Activated naive CD4-positive, alpha-beta T cell (primary cell): ENCODE measurements at places on chromosomes 1 and 21.

- no peak for DNase-seq
Observed at GRCh38 chr1:18944810-18945209, 11.7 kb downstream of the IFFO2 start.

GRCh38 chr1:246155923-246156322, 351.2 kb downstream of the SMYD3 start:
- no peak for DNase-seq

- DNase-seq: no peak
Observed at GRCh38 chr1:228752675-228753265, 17.5 kb downstream of the RHOU start.

DNA sequence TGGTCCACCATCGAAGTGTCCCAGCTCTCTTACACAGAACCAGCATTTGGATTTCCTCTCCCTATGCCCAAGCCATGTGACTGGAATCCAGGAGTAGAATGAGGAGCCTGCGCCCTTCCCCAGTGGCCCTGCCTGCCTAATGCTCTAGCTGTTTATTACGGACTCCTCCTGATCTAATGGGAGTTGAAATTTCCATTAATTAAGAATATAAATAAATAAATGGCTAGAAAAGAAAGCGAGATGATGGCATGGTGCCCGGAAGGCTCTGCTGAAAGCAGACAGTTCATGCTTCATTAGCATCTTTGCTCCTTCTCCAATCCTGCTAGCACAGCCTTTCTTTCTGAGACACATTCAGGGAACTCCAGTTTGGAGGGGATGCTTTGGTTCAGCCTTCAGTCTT, 216.2 kb downstream of the SEC16B start:
- no peak for DNase-seq

- DNase-seq: no peak
Observed at GRCh38 chr1:94927405-94928175, 680 bp upstream of the CNN3 start.

DNA sequence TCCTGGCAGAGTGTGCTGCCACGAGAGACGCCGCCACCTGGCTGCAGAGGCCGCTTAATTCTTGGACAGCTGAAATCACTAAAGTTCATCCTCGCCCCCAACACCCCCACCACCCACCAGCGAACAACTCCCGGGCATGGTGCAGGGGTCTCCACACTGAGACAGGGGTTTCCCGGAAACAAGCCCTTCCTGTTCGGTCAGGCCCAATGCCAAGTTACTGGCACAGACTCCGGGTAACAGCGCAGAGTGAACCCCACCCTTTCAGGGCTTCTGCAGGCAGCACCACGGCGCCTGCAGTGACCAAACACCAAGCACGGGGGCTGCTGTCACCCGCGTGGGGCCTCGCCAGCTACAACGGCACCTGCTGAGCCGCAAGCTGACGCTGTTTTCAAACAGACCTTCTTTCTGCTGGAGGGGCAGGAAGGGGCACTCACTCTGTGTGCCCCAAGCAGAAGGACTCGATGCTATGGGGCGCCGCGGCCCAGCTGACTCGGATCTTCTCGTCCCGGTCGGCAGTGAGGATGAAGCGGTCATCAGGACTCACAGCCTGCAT, 17.4 kb downstream of the WDR4 start:
- no peak for DNase-seq

DNA sequence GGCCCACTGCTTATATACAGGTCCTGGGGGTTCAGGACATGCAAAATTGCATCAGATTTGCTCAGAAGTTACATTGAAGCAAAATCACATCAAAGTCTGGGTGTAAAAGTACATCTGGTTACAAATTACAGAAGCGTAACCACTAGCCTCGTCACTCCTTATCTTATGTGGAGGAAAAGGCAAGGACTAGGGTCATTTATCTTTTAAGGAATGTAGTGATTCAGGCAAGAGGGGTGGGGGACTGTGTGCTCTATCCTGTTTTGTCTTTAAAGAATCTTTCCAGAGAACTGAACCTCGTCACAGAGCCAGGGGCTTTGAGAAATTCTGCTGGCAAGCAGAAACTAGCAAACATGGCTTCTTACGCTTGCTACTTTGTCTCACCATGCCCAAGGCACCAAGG, 61.1 kb upstream of the RAB4A start:
- DNase-seq: no peak
